Stimulated activated CD8-positive, alpha-beta memory T cell treated with anti-CD3 and anti-CD28 coated beads, Interleukin-15, amount 100 ng/mL, for 24 hours (primary cell): ENCODE measurements at places on chromosomes 12 and 14.

GRCh38 chr12:119393677-119394076 is 59.1 kb downstream of the CCDC60 start:
- no peak for DNase-seq

DNA sequence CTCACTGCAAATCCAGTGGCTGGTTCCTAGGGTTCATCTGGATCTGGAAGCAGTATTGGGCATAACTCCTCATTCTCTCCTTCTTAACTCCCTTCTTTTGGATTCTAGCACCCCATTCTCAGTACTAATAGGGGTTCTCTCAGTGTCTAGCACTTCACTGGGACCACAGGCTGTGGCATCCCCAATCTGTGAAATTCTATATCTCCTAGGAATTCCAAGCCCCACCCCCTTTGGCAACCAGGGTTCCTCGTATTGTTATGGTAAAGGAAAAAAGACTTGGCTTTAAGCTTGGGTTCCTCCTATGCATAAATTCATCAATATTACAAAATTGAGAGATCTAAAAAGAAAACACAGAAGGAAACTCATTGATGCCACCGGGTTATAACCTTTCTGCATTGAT is 45.0 kb upstream of the FBXO21 start:
- DNase-seq = no peak

- no peak for DNase-seq
Observed at GRCh38 chr12:6839482-6840201, 1.1 kb upstream of the GNB3 start.

- no peak for DNase-seq
Observed at GRCh38 chr14:30993071-30993470, 32.4 kb upstream of the AP4S1 start.

DNA sequence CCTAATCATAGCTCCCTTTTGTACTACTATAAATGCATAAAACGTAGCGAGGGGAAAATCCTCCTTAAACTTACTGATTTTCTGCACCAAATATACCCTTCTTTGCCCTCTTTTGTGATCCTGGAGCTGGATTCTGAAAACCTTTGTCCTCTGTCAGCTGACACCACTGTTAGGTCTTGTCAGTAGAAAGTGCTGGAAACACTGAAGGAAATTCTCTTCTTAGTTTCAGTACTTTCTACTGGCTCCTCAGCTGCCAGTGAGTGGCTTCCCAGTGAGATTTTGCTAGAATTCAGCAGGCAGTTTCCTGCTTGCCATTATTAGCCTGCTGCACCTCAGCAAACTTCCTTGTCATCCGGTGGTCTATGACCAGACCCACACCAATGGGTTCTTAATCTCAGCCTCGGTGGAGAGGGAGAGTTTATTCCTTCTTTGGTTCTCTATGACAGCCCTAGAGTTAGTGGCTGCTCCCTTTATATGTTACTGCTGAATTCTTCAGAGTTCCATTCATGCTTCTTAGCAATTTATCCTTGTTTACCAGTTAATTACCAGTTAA is 476.2 kb downstream of the FSCB start:
- DNase-seq = no peak

- no peak for DNase-seq
Observed at GRCh38 chr12:98635657-98636323, 8.8 kb downstream of the IKBIP start.

DNA sequence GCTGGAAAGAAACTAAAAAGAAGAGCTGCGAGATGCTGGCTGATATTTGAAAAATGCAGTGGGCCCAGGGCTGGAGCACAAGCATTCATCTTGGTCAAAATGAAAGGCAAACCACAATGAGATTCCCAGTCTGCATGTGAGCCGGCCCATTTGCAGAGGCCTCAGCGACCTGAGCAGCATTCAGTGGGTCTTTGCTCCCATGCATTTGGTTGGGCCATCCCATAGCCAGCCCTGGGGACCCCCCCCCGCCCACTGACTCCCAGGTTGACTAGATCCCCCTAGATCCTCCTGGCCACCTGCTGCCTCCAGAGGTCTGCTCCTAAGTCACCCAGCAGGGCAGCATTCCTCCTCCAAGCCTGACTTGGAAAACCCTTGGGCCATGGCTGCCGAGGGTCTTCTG is 59.8 kb downstream of the PRMT8 start:
- DNase-seq = no peak

- no peak for DNase-seq
Observed at GRCh38 chr12:14828892-14829291, 14.4 kb downstream of the ART4 start.

DNA sequence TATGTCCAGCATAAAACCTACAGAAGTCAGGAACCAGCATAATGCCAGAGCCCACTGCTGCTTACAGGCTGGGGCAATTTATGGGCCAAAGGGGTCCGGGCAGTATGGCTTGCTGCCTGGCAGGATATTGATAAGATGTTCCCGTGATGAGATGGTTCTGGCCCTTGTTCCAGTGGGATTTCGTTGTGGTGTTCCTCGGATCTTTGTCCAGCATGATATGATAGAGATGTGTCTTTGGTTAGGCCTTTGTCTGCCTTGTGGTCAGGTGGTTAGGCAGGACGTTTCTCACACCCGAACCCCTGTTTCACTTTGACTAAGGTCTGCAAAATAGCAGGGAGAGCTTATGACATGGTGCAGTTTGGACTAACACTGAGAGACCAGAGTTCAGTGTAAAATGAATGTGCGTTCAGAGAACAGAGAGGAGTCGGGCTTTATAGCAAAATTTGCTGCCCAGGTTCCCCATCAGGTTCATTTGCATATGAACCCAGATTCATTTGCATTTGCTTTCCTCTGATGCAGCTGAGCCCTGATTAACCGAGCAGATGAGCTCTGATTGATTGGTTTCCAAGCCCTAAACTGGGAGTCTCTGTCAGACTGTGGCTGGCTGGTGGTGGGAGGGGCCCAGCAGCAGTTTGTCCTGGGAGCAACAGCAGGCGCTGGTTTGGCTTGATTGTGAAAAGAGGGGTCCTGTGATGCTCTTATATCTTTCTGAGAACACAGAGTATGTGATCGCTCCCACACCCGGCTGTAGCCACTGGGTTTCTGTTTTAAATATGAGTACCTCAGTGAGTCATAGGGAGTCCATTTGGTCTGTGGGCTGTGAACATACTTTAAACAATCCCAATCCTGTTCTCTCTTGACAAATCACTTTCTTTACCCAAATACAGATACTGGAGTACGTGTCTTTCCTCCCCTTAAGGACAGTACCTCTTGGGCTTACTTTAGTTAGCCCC is 156.3 kb upstream of the PZP start:
- peak; percentile 5 for DNase-seq

DNA sequence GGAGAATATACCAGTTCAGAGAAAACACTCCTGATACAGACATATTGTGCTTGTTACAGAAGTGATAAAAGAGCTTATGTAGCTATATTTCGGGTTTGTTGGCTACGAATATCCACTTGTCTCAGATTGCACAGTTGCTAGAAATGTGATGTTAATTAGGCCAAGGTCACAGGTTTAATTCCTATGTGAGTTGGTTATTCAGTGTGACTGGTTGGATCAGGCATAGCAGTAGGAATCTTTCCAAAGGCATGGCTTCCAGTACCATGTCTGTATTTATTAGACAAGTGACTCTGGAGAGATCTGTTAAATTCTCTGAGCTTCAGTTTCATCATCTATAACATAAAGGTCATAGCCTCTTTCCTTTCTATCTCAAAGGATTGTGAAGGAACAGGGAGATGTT is 152.7 kb upstream of the KITLG start:
- no peak for DNase-seq

DNA sequence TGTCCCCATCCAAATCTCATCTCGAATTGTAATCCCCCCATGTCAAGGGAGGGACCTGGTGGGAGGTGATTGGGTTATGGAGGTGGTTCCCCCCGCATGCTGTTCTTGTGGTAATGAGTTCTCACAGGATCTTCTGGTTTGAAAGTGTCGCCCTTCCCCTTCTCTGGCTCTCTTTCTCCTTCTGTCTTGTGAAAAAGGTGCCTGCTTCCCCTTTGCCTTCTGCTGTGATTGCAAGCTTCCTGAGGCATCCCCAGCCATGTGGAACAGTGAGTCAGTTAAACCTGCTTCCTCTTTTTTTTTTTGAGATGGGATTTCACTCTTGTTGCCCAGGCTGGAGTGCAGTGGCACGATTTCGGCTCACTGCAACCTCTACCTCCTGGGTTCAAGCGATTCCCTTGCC is 104.0 kb downstream of the CCDC91 start:
- DNase-seq = no peak

GRCh38 chr12:93696462-93696861 is 19.3 kb downstream of the CRADD start:
- DNase-seq = no peak

DNA sequence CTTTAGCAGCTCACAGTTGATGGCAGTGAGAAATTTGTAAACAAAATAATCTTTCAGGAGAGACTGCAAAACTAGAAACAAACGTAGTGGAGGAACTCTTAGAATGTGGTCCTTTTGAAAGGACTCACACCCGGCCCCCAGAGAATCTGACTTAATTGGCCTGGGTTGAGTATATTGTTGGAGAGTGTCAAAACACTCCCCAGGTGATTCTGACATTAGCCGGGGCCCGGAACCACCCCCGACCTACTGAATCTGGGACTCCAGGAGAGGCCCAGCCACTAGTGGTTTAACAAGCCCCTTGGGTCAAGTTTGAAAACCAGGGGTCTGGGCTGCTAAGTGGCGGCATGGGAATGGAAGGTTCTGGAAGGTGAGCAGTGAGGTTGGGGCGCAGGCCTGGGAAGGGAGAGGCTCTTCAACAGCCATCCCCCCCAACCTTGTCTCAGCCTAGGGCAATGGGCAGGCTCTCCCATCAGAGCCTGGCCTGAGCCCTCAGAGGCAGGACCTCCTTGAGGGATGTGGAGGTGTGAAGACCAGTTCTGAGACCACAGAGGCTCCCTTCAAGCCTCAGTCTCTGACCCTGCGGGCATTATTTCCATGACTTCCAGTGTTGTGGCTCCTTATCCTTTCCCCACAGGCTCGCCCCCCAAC is 1.1 kb upstream of the ELK3 start:
- no peak for DNase-seq

DNA sequence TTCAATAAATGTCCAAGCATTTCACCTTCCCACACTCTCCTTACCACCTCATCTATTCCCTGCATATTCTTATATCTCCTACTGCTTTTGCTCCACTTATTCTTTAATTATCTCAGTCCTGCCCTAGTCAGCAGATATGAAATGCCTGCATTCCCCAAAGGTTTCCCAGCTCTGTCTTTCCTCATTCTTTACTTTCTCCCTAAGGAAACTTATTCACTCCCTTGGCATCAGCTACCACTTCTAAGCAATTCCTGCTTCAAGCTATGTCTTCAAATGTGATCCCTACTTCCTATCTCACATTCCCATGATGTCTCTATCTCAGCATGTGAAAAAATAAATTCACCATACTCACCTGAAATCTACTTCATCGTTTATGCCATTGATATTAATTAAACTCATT is 111.8 kb downstream of the CAPZA3 start:
- no peak for DNase-seq

DNA sequence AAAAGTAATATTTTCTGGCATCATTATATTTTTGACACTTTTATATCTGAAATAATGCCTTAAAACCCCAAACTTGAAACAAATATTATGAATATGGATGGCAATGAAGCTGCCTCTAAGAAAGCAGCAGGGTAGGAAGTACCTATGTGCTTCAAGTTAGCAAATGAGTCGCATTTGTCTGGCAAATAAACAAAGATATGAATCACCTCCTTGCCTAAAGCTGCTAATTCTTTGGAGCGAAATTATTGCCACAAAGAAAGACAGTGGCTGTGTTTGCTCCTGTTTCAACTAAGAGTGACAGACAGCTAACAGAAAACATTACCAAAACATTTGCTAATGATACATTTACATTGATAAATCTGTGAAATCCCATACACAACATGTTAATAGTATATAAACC is 854.9 kb downstream of the RPS29 start:
- no peak for DNase-seq

- DNase-seq = no peak
Observed at GRCh38 chr14:41785696-41786095, 179.0 kb downstream of the LRFN5 start.

DNA sequence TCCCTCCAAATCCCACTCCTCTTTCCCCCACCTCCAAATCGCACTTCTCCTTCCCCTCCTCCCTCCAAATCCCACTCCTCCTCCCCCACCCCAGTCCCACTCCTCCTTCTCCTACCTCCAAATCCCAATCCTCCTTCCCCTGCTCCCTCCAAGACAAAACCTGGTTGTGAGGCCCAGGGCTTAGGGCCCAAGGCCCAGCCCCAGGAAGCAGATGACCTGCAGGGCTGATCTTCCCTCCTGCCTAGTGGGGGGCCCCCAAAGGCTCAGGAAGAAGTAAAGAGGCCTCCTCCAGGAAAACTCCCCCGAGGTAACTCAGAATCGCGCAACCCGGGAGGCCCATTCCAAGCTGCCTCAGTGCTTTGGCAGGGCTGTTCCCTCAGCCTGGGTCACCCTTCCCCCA is 34.4 kb downstream of the NCOR2 start:
- DNase-seq = no peak

- no peak for DNase-seq
Observed at GRCh38 chr12:50220363-50220995, 53.3 kb upstream of the CERS5 start.
